Kidney (tissue), 22 donors: ENCODE measurements at places on chromosomes 12 and 14. TPM values are rescaled to one million over a fixed set of nuclear protein-coding genes. Genes with fewer than 3 reads are reported as not detected.

GRCh38 chr12:52949413-52950331, 754 bp downstream of the KRT18 start:
- H3K27me3 ChIP-seq: no peaks in the 10 kb centered on the region
- peaks cover 3% of the 10 kb centered on the region for H3K36me3 ChIP-seq
- peak overlapping the region; percentile 88 for H3K27ac ChIP-seq
- peaks cover 7% of the 10 kb centered on the region for H3K4me1 ChIP-seq

DNA sequence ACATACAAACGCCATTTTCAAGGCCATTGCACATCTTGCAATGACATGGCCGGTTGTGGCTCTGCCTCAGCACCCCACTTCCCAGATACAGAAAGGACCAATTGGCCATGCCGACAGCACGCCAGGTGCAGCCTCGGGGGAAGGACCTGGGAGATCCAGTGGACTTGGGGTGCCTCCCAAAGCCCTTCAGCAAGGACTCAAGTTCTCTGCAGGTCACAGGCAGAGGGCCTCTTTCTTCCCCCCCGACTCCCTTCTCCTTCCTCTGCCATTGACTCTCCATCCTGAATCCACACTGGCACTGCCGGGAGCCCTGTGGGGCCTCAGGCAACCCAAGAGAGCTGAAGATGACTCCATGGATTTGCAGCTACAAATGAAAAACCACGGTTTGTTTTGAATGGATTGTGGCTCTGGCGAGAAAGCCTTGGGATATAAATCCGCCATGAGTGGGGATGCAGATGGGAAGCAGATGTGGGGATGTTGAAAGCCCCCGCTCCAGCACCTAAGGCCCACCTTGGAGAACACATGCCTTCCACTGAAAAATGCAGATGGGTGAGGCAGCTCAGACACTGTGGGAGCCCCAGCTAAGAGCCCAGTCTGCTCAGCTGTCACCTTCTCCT, 35.1 kb upstream of the LTBP2 start:
- no peak for DNase-seq
- peak overlapping the region; percentile 38 for H3K27ac ChIP-seq
- H3K4me3 ChIP-seq: no peak overlapping the region
- H3K36me3 ChIP-seq: no peaks in the 10 kb centered on the region
- no peaks in the 10 kb centered on the region for H3K27me3 ChIP-seq

DNA sequence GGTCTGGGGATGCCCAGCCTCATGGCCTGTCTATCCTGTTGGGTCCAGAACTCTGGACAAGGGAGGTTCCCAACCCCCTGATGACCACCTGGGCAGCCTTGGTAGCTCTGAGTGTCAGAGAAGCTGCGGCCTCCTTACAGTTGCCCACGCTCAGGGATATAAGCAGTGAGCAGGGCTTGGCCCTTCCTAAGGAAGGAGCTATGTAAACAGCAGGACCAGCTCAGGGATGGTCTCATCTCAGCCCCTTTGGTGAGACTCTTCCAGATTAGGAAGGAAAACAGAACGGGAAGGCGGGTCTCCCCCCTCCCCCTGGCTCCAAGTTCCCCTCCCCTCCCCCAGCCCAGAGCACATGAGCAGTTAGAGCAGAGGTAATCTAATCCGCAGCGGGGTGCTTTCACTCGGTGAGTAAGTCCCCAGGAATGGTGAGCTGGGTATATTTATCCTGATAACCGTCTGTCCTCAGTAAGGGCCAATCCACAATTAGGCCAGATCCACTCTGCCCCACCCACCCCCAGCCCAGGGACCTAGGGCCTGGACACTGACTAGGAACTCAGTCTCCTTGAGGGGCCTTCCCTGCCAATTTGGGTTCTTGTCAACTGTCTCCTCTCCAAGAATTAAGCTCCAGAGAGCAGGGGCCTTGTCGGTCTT, 29.5 kb upstream of the RPLP0 start:
- H3K36me3 ChIP-seq: peaks cover 9% of the 10 kb centered on the region
- DNase-seq: peak; percentile 87
- H3K4me3 ChIP-seq: no peak overlapping the region
- peak overlapping the region; percentile 84 for H3K27ac ChIP-seq

- peak; percentile 80 for DNase-seq
- H3K36me3 ChIP-seq: no peaks in the 10 kb centered on the region
- H3K4me3 ChIP-seq: no peak overlapping the region
- H3K27me3 ChIP-seq: no peaks in the 10 kb centered on the region
- H3K4me1 ChIP-seq: peaks cover 3% of the 10 kb centered on the region
- peak overlapping the region; percentile 75 for H3K27ac ChIP-seq
These were observed 23.4 kb downstream of the CACNA1C start for GRCh38 chr12:2076196-2076570.

DNA sequence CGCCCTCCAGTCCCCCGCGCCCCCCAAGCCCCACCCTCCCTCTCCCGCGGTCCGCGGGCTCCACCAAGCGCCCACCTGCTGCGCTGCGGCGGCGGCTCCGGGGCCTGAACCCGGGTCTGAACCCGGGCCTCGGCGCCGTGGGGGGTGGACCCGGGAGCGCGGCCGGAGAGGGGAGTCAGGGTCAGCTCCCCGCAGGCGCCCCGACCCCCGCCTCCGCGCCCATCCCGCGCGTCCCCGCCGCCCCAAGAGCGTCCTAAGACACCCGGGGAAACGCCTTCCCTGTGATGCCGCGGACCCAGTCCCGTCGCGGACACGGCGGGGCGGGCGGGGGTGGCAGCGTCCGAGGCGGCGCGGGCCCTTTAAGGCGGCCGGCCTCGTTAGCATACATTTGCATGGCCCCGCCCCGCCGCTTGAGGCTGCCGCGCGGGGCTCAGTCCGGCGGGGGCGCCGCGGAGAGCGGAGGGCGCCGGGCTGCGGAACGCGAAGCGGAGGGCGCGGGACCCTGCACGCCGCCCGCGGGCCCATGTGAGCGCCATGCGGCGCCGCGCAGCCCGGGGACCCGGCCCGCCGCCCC, at the start of gene MMP17:
MMP17 (plus strand) TSS at position 433 of the 574 bp plus-strand sequence; CDS start at position 535, 102 bp downstream.
- no peak within 1 kb of the TSS for H3K27ac ChIP-seq
- peak; percentile 77 for DNase-seq
- H3K4me1 ChIP-seq: peaks cover 8% of the 10 kb centered on the region

The FGD6 gene
- total RNA-seq: 19.8 TPM
